ENCODE measurements at places on chromosomes 11 and 22. TPM values are rescaled to one million over a fixed set of nuclear protein-coding genes. Genes with fewer than 3 reads are reported as not detected.
A peak's percentile ranks its signal among the peaks of the same experiment; 100 is the strongest.

MMP13 gene
- not detected for total RNA-seq

- DNase-seq = no peak
Measured at GRCh38 chr11:43138621-43139140, 173.1 kb upstream of the API5 start.

TRIM5 gene
- 15.2 TPM for total RNA-seq

CACNA1I gene
- total RNA-seq = not detected

CREBZF gene
- total RNA-seq = 52.9 TPM

- DNase-seq = no peak
Measured at GRCh38 chr11:67051180-67051893, 5.3 kb upstream of the RHOD start.

APOL5 gene
- 0.69 TPM for total RNA-seq

RAPSN gene
- total RNA-seq = not detected

DNA sequence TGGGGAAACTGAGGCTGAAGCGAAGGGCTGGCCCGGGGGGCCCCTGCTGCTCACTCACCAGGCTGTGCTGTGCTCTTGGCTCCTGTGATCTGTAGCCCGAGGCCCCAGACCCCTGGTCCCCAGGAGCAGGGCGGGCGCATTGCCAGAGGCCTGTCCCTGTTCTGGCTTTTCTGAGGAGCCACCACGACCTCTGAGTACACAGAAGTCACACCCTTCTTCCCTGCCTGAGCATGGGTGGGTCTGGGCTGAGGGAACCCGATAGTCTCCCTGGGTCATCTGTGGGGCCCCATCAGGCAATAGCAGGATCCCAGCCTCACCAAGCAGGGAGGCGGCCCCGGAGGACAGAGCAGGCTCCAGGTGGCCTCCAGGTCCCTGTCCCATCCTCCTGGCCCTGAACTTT lies 5.1 kb downstream of the CASTOR1 start:
- no peak for DNase-seq

DNA sequence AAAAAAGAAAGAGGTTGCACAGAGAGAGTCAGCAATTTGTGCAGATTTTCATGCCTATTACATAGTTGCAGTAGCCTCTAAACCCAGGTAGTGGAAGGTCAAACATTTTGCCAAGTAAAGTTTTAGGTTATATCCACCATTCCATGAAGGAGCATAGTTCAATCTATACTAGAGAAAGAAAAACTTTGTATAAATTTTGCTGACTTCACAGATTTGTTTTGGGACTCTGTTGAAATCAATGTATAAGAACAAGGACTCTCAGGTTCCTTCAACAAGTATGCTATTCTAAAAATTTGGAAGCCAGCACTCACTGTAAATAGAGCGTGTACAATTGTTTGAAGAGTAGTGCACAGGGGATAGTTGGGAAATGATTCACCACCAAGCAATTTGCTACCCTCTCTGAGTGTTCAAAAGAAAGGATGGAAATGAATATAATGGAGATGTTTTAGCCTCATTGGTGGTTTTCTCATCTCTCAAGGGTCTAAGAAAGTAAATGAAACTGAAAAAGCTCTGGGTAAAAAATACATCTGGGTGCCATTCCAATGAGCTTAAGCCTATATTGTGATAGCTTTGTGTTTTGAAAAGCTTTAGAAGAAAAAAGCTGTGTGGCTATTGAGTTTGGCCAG lies 508.4 kb upstream of the LUZP2 start:
- no peak for DNase-seq

DNA sequence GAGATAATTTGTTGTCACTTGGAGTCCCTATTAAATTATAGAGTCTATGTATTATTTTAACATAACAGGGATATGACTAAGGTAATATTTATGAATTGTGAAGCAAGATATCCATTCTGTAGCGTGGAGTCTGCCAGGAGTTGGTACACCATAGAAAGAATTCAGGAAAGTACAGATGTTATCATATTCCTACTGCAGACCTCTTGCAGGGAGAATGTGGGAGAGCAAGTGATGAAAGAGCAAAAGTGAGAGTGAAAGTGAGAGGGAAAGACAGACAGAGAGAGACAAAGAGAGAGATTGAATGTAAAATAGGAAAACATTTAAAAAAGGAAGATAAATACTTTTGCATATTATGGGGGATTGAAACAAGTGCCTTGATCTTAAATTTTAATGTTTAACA lies 468.8 kb downstream of the CNTN5 start:
- no peak for DNase-seq

- no peak for DNase-seq
Measured at GRCh38 chr11:60498853-60499252, 6.3 kb downstream of the MS4A12 start.

P2RX6 gene
- 1.6 TPM for total RNA-seq

DNA sequence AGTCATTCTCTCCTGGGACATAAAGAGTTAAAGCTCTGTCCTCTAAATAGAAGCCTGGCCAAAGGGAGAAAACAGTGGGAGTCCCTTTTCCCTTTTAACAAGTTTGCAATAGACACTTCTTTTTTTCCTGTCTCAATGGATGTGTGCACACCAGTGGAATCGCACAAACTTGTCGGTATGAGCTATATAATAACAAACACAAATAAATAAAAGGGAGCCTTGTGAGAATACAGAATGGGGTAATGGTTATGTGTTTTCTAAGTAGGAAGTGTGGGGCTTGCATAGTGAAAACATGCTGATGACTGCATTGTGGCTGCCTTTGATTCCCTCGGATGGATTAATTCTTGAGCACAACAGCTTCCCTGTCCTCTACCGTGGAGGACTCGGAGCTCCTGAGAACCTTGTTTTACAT lies 131.9 kb downstream of the WNT7B start:
- no peak for DNase-seq

DNA sequence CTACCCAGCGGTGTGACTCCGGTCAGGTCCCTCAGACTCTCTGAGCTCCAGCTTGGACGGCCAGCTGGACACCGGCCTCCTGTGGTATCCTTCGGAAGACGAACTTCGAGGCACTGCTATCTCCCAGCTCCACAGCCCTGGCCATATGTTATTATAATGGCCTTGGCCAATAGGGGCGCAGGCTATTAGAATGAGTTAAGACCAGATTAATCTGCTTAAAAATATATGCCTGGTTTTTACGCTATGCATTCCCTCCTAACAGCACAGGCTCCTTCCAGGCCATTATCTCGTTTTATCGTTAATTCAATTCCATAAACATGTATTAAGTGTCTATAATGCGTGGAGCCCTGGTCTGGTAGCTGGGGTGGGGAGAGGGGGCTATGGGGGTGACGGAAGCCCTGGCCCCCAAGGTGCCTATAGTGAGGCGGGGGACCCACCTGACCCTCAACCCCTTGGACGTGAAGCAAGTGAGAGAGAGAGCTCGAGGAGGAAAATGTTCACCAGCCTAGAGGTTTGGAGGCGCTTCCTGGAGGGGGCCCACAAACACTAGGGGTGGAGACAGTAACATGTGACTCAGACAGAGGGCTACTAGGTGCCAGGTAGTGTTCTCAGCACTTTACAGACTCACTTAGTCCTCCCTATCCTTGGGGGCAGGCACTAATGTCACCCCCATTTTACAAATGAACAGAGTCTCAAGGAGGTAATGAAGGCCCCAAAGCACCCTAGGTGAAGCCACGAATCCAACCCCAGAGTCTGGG lies 37.5 kb upstream of the TCF20 start:
- DNase-seq = no peak

DNA sequence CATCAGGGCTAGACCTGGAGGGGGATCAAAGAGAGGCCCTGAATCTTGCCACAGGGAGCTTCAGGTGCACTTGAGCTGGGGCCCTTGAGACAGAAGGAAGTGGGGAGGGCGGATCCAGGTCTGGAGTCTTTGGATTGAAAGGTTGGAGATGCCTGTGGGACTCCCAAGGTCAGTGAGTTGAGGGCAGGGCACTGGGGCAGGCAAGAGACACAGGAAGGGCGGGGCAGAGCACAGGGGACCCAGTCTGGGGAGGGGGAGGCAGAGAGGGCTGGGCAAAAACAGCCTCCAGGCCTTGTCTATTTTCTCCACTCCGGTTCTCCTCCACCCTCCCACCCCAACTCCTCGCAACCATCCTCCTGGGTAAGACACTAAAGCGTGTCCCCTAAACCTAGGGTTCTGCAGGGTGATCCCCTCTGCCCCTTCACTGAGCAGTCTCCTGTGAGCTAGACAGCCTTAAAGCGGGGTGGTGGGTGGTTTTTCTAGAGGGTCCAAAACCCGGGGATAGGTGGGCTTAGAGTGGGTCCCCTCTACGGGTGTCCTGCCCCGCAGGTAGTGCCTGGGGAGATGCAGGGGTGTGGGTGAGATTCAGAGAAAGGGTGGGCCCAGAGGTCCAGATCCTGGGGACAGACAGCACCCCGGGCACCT lies 38.6 kb upstream of the CELSR1 start:
- no peak for DNase-seq

RFPL2 gene
- not detected for total RNA-seq

DBX1 gene
- not detected for total RNA-seq

SCGB1D2 gene
- total RNA-seq = not detected

DNA sequence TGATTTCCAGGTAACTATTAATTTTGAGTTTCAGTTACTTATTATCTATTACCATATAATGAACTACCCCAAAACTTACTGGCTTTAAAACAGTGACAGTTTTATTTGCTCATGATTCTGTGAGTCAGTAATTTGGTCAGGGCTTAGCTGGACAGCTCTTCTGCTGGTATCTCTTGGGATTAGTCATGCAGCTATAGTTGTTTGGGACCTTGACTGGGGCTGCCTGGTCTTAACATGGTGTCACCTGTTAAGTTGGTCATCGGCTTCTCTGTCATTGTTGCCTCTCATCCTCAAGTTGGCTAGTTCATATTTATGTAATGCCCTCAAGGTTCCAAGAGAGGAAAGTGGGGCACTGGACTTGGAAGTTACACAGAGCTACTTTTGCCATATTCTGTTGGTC lies 177.5 kb downstream of the TMEM135 start:
- DNase-seq = peak; percentile 2

- no peak for DNase-seq
Measured at GRCh38 chr11:110279881-110280280, 16.5 kb downstream of the RDX start.

DNA sequence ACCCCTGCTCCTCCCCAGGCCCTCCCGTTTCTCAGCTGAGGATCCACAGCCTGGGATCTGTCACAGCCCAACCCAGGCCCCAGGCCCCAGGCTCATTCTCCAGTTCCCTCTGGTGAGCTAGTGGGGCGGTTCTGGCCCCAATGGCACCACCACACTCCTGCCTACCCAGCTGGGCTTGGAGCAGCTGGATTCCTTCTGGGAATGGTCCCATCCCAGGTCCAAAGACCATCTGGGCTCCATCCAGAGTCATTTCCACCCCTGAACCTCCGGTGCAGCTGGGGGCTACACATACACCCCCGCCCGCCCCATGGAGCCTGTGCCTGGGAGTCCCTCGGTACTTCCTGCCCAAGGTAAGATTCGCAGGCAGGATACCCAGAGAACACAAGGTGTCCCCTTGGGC lies 35.5 kb upstream of the PDGFB start:
- DNase-seq = no peak

- no peak for DNase-seq
Measured at GRCh38 chr11:65430406-65431217, 8.0 kb downstream of the NEAT1 start.

DNA sequence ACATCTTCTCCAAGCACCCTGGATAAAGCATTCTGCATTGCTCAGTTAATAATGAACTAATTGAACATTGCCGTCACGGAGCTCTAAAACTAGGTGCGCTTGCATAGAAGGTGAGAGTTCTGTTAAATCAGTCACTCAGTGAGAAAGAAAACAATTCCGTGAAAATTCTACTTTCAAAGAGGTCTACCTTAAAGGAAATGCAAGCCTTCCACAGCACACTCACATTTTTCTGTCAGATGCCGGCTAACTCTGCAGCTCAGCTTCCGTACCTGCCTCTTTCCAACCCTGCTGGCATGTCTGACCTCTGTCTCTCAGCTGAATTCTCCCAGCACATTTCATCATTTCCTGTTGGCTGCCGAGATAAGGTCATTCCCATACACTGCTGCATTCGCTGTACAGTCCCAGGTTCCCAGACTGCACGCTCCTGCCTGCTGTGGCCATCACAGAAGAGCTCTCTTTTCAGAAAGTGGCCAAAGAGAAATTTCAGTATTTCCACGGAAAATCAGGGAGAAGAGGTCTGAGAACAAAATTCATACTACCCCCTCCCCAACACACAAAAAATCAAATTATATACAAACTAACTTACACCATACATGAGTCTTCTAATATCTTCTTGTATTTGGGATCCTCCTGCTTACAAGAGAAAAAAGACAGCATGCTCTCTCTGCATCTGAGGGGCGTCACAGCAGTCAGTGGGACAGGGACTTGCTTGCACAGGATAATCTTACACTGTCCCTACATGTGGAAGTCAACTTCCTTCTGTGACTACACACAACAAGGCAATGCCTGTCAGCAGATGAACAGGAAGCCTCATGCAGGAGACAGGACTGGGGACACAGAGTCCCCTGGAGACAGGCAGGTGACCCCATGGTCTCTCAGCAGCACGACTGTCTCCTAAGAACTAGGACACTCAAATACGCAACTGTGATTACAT lies 55.1 kb downstream of the PACSIN2 start:
- peak; percentile 82 for DNase-seq

ATG2A gene
- total RNA-seq = 8.2 TPM

- peak; percentile 73 for DNase-seq
Measured at GRCh38 chr11:116073854-116074837, 569.9 kb upstream of the CADM1 start.

DNA sequence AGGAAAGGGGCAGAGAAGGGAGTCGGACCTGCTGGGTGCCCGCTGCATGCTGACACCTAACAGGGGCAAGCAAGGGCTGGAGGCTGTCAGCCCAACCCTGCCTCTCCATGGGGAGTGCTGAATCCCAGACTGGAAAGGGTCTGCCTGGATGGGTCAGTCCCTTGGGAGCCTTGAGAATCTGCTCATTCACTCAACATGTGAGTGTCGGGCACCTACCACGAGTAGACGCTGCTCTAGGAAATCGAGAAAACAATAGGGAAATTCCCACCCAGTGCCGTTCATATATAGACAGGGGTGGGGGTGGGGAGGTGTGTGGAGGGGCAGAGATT lies 4.4 kb upstream of the CTSD start:
- no peak for DNase-seq

DNA sequence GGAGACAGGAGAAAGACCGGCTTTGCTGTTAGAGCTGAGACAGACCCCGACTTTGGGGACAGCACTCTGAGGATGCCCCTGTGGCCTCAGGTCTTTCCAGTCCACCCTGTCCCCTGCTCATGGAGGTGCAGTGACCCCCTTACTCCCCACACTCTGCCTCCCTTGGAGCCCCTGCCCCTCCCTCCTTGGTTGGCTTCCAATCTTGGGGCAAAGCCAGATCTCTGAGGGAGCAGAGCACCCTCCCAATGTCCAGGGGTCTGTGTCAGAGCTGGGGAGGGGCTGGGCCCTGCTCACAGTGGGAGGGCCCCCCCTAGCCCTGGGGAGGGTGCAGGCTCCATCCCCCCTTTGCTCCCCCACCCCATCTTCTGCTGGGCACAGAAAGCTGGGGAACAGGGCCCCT lies 50.0 kb downstream of the IGLL1 start:
- no peak for DNase-seq
